ENCODE measurements at places on chromosomes 5 and 9.

GRCh38 chr9:109121232-109121796 lies 1.6 kb upstream of the TMEM245 start:
- DNase-seq = no peak

DNA sequence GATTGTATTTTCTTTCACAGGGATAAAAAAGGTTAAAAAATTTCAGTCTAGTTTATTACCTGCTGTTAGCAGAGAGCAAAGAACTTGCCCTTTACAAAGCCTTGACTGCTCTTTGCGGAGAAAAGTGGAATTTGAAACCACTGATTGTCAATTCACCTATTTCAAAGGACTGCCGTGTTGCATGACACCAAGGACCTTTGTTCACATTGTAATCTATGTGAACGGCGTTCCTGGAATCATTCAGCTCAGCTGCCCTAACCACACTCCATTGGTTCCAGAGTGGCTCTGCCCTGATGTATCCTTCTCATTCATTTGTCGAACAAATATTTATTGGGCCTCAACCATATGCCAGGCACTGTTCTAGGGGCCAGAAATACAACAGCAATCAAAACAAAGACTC lies 377.5 kb upstream of the RFX3 start:
- DNase-seq = no peak

DNA sequence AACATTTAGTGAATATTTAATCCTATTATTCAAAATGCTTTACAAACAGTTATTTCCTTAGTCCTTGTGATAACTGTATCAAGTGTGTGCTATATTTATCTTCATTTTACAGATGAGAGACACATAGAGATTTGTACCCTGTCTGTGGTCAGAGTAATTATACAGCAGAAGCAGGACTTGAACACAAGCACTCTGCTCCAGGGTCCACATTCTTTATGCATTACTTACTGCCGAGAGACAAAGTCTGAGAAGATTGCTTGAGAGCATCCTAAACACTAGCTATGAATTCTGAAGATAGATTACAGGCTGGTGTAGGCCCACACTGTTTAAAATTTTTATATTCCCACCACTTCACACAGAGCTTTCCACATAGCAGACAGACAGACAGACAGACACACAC lies 926.1 kb upstream of the DMAC1 start:
- no peak for DNase-seq

- no peak for DNase-seq
Observed at GRCh38 chr9:134996591-134997530, 79.1 kb upstream of the FCN1 start.

DNA sequence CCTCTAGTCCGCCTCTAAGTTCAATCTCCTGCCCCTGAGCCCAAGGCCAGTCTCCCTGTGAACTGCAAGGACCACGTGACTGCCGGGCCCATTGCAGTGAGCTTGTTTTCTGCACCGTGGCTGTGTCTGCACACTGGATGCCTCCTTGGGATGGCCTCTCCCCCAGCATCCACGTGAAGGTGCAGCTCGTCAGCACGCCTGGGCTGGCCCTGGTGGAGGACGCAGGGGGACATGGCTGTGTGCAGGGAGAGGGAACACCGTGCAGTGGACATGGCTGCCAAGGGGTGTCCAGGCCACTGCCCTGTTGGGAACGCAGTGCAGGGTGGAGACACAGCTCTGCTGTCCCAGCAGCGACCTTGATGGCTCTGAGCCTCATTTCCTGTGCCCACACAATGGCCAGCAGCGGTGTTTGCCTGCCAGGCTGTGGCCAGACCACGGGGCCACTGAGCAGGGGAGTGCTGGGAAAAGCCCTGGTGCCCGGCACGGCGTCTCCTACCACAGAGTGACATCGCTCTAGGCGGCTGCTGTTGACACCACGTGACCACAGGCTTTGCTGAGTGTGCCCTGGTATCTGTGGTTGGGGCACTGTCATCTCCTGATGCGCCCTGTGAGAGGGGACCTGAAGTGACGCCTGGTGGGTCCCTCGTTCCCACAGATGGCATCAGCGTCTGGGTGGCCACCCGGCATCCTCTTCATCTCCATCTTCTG lies 26.9 kb upstream of the EXOC3 start:
- DNase-seq = no peak
